ENCODE measurements at places on chromosomes 6 and 20.

DNA sequence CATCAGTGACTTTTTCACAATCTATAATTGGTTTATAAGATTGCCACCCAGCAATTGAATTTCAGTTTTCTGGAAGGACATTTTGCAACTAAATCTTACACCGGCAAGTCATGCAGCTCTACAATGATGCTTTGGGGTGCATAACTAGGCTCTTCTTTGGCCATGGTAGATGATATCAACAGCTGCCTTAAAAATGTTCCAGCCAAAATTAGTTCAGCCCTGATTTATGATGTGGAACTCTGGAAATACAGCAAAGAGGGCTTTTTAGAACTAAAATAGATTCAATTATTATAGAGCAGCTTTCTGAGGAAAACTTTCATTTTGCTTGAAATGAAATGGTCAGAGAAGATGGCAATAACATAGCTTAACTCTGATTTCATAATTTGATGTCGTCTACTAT, 18.4 kb upstream of the MCM9 start:
- no peak for DNase-seq

- no peak for DNase-seq
Measured at GRCh38 chr6:166586424-166587156, at the start of gene RAMACL. Gene RAMACL (minus strand): TSS chr6:166586678. CDS start chr6:166586477, 201 bp downstream.

- no peak for DNase-seq
Measured at GRCh38 chr6:5099537-5099936, 14.4 kb downstream of the PPP1R3G start.

DNA sequence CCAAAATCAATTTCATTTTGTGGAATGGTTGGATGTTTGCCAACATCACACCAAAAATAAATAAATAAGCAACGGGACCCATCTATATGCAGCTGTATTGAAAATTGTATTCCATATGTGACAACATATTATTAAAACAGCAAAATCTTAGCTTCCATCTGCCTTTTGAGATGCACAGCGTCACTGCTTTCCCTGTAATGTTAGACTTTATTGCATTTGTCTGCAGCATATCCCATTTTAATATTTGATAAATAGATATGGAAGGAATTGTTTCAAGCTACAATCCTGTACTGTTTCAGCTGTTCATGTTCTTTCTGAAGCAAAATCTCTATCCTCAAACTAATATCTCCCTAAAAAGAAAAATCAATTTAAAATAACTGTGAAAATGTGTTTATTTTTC, 509.1 kb downstream of the PKHD1 start:
- no peak for DNase-seq

DNA sequence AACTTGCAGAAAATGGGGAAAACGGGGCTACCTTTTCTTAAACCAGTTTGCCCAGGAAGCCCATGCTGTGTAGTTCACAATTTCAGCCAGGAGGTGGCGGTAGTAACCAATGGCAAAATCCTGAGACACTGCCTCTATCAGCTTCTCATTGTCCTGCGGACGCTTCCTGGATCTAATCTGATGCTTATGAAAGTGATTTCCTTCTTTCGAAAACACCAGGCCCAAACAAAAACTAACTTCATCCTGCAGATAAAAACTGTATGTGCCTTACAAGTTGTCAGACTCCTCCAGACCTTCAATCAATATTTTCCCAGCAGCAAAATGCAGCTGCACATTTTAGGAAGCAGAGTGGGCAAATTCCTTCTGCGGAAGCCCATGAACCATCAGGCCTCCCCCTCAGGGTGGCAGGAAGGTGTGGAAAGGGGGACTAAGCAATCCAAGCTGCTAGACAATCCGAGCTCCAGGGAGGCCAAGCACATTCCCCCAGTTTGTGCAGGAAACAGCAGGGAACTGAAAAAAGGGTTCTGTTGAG, 88.5 kb downstream of the LY86 start:
- DNase-seq = peak; percentile 65

DNA sequence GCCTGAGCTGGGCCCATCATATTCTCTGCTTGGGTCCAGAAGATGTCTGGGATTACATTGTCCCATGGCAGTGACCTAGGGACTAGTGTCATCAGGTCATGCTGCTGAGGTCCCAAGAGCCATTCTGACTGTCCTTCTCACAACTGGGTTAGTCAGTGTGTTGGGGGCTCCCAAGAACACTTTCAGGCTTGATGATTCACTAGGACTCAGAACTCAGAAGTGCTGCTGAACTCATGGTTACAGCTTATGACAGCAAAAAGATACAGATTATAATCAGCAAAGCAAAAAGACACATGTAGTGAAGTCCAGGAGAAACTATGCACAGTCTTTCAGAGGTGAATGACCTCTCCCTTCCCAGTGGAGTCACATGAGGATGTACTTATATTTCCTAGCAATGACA, 107.8 kb downstream of the SYNE1 start:
- no peak for DNase-seq

DNA sequence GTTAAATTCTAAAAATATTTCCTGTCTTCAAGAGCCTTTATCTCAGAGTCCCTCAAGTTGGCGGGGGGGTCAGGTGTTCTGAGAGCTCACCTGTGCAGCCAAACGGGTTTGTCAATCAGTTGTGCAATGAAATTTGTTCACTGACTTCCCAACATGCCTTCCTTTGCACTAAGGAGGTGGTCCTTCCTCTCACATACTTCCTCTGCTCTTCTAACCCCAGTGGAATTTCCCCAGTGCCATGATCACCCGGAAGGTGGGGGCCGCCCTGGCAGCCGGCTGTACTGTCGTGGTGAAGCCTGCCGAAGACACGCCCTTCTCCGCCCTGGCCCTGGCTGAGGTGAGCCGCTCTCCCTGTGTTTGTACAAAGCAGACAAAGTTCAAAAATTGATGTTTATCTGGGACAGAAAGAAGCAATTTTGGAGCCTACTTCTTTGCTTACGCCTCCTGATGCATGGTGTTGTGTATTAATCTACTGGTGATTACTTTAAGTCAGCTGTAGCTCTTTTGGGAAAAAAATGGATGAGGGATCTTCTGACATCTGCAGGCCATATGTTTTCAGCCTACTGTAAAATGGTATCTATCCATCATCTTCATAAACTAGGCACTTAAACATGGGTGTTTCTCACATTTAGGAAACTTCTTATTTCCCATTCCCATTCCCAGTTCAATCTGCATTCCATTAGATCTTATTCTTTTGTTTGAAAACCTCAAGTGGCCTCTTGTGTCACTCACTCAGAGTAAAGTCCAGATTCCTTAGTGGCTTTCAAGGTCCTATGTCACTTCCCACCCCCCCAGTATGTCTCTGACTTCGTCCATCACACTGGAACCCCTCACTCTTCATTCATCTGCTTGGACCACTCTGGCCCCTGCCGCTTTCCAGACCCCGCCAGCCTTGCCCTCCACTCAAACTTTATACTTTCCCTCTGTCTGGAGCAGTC, 10.1 kb downstream of the ALDH5A1 start:
- DNase-seq = no peak

DNA sequence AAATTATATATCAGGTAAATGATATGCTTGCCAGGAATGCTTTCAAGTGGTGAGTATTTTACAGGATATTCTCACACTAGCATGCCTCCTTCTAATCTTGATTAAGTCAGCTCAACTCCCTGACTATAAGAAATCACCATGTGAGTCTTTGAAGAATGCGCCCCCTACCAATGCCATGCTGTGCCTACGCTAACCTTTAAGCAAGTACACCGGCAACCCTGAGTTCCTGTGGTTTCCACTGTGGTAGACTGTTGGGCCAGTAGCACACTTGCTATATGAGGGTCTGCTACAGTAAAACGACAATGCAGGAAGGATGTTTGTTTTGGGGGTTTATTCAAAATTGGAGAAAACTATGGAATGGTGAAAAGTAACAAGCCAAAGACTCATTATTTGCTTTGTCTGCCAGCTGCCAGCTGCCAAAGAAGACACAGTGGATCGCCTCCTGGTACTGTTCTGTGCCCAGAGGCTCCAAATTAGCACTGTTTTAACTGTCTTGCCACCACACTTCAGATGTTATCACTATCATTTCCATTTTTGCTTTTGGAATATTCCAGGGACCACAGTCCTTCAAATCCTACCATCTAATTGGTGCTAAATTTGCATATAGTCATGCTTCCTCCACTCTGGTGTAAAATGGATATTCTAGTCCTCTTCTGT, 333.5 kb downstream of the RNGTT start:
- peak; percentile 11 for DNase-seq

GRCh38 chr6:139271056-139271455, 20.7 kb downstream of the TXLNB start:
- DNase-seq = no peak

DNA sequence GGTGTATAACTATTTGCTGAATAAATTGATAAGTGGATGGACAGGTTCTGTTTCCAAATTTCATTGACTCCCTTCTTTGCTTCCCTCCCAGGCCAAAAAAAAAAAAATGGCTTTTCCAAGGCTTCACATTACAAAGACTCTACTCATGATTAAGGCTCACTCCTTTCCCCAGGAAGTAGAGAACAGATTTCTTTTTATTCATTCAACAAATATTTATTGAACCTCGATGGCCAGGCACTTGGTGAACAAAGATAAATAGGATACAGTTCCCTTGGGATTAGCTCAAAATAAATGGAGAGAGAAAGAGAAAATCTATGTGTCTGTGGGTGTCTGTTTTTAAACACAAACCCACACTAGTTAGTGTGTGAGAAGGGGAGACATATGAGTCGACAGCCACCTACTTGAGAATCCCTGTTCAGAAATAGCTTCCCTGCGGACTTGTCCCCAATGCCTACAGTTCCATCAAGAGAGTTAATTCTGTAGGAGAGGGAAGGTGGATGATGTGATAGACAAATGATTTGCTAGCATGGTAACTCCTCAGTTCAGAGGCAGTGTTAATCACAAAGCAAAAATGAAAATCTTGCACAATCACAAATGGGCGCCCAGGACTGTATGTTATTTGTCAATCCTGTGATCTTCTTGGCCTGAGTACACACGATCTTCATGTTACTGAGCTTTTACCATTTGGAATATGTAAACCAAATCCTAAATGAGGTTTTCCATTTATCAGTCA, 20.3 kb downstream of the TRAF3IP2 start:
- no peak for DNase-seq

DNA sequence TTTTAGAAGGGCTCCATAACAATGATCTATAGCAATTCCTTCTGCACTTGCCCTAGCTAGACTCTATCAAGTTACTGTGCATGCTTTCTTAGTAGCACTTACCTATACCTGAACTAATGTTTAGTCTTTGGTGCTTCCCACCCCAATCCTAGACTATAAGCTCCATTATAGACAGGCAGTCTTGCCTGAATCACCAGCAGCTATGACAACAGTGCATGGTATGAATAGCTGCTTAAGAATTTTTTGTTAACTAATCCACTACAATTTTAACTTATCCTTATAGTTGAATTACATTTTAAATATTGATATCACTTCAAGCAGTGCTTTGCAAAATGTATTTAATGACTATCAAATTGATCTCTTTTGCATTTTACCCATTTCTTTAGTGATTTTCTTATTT, 164.3 kb downstream of the RPS12 start:
- DNase-seq = no peak

- DNase-seq = no peak
Measured at GRCh38 chr6:47598367-47598766, 100.0 kb upstream of the ADGRF4 start.

DNA sequence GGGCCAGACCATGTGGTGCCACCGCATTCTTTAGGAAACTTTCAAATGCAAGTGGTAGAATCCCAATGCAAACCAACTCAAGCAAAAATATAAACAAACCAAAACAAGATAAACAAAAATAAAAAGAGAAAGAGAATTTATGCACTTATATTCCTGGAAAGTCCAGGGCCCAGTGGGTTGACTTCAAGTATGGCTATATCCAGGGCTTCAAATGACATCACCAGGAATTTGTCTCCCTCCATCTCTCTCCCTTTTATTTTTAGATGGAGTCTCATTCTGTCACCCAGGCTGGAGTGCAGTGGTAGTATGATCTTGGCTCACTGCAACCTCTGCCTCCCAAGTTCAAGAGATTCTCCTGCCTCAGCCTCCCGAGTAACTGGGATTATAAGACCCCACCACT, 56.1 kb upstream of the PNRC1 start:
- DNase-seq = no peak

DNA sequence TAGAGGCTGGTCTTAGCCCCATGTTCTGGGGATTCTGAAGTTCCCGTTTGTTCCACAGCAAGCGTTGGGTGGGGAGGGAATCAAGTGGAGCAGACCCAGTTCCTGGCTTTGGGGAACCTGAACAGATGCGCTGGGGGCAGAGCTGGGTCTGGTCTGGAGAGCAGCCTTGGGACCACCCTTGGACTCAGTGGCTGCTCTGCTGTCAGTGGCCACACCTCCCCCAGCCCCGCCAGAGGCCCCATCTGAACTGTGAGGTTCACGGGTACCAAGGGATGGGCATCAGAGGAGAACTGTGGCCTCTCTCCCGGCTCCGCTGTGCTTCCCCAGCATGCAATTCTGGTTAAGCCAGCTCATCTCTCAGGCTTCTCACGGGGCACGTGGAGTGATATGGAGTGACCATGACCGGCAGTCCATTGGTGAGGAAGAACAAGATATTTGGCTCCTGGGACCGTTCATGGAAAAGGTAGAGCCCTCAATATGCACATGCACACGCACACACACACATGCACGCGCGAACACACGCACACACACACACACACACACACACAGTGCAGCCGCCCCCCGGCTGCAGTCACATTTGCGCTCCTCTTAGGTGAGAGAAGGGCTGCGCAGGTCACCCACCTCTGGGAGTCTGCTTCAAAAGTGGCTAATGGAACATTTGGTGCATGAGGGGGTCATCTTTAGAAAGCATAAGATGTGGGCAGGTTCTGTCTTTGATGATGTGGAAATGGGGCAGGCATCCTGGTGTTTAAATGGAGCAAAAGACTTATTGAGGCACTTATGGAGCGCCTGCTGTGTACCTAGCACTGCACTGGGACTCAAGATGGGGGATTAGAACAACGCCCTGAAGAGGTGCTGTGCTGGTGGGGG, 6.0 kb downstream of the DLGAP4 start:
- no peak for DNase-seq

- DNase-seq = no peak
Measured at GRCh38 chr6:17741507-17741906, 34.8 kb upstream of the NUP153 start.

DNA sequence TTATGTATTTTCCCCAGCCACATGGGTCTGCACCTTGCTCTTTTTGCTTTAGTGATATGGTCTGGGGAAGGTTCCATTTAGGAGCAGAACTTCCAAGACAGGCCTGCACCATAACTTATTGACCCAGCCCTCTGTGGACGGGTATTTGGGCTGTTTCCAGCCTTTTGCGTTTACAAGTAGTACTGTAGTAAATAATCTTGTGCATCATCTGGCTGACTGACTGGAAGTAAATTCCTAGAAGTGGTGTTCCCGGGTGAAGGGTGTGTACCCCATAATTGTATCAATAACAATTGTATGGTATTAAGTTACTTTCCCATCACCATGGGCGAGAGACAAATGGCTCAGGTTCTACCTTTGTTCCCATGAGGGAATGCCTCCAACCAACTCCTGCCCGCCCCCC, 31.6 kb downstream of the SPDEF start:
- no peak for DNase-seq

DNA sequence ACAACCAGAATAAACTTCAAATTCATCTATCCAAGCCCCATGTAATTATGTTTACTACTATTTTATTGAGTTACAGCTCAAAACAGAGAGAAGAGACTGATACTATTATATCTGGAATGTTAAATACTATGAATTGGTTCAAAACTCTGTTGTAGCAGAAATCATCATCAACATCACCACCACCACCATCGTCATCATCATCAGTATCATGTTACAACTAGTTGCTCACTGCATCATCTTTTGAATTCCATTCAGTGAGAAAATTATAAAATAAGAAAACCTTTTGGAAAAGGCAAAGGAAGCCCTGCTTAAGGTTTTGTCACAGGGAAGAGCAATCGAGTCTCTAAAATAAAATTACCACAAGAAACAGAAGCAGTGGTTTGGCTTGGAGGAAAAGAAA, 36.2 kb upstream of the THEMIS start:
- no peak for DNase-seq
